Fibroblast of pulmonary artery (primary cell): ENCODE measurements at places on chromosomes 7 and 10.

DNA sequence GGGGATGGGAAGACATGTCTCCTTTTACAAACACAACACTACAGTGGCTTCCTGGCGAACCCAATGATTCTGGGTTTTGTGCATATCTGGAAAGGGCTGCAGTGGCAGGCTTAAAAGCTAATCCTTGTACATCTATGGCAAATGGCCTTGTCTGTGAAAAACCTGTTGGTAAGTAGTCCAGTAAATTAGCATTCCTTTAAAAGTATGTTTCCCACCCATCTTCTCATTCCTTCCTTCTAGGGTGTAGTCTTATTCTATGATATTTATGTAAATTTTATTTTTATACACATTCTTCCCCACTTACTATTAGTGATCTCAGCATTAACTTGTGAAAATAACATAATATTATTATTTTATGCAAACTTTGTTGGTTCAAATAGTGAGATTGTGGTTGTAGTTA, 206.9 kb downstream of the ATRNL1 start:
- no peak for DNase-seq

DNA sequence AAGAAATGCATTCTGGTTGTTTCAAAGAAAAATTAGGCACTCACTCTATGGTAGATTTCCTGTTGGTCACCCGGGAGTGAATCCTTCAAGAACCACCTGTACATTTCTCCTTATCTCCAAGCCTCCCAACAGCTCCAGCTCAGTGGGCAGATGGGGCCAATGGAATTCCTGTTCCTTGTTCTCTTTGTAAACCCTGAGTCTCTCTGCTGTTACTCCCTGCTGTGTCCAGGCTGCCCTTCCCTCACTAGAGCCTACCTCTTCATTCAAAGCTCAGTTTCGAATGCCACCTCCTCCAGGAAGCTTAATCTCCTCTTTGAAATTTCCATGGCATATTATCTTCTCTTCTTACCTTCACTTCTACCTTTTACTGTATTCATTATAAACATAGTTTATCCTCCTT, 3.5 kb upstream of the BMPER start:
- no peak for DNase-seq

- no peak for DNase-seq
Measured at GRCh38 chr10:75396631-75397495, 4.7 kb downstream of the ZNF503 start.

- DNase-seq, result no peak
Measured at GRCh38 chr7:51316262-51316665, 345 bp downstream of the COBL start.

GRCh38 chr7:50085344-50085743, 7.7 kb downstream of the ZPBP start:
- DNase-seq, result no peak

DNA sequence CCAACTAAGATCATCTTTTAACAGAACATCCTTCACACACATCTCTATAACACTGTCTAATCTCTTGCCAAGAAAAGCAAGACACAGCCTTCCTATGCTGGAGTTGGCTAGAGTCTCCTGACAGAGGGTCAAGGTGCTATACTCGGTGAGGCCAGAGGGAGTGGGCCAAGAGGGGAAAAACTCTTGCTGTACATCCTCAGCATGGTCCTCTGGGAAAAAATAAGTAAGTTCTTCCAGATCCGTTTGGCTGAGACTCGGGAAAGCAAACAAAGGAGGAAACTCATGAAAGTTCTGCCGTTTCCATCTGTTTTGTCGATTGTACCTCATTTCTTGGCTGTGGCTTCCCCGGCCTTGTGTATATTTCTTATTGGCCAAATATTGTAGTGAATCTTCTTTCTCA, 33.9 kb downstream of the VWDE start:
- no peak for DNase-seq

- DNase-seq, result no peak
Measured at GRCh38 chr7:40865441-40866233, 730.8 kb downstream of the SUGCT start.

- peak; percentile 28 for DNase-seq
Measured at GRCh38 chr10:35780970-35781642, 139.0 kb upstream of the FZD8 start.

GRCh38 chr7:159098811-159099655, 45.6 kb downstream of the VIPR2 start:
- DNase-seq, result no peak

DNA sequence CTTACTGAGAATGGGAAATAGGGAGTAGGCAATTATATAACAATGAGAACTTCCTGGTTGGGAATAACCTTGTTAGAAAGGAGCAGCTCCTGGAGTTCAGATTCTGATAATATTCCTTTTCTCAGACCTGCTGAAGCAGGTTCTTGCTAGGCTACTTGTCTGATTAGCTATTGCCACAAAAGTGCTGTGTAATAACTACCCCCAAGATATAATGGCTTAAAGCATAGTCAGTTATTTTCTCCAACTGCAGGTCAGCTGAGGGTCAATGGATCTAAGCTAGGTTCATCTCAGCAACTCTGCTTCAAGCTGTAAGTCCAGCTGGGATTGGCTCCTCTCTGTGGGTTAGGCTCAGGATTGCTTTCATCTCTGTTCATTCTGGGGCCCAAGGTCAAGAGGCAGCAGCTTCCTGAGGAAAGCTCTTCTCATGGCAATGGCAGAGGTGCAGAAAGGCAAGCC, 9.4 kb upstream of the CNOT4 start:
- no peak for DNase-seq

DNA sequence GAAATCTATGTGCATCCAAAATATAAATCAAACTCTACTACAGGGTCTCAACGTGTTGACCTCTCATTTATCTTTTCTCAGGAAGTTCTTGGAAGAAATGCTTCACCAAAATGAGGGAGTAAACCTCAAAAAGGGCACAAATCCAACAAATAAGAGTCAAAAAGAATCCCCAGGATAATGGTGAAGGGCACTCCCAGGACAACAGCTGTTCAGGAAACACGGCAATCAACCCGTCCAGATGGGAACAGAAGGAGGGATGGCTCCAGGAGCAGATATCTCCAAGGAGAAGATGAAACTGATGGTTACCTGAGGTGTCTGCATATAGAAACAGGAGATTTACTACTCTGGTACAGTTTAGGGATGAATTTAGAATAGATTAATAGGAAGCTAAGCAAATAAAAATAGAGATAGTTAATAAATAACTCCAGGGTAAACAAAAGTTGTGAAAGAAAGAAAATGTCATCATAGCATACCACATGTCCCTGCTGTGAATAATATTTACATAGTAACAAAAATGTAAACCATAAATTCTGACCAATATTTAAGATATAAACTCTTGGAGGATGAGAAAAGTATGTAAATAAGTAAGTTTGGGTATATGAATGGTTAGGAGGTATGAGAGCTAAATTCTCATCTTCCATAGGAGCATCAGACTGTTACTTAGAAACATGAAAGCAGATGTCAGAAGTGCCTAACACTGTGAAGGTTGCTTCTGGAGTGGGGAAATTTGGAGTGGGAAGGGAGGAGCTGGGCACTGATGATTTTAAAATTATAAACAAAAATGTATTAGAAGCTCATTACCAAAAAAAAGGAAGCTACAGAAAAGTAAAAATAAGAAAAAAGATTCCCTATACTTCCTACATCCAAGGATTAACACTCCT, 237.5 kb upstream of the HPS1 start:
- no peak for DNase-seq

DNA sequence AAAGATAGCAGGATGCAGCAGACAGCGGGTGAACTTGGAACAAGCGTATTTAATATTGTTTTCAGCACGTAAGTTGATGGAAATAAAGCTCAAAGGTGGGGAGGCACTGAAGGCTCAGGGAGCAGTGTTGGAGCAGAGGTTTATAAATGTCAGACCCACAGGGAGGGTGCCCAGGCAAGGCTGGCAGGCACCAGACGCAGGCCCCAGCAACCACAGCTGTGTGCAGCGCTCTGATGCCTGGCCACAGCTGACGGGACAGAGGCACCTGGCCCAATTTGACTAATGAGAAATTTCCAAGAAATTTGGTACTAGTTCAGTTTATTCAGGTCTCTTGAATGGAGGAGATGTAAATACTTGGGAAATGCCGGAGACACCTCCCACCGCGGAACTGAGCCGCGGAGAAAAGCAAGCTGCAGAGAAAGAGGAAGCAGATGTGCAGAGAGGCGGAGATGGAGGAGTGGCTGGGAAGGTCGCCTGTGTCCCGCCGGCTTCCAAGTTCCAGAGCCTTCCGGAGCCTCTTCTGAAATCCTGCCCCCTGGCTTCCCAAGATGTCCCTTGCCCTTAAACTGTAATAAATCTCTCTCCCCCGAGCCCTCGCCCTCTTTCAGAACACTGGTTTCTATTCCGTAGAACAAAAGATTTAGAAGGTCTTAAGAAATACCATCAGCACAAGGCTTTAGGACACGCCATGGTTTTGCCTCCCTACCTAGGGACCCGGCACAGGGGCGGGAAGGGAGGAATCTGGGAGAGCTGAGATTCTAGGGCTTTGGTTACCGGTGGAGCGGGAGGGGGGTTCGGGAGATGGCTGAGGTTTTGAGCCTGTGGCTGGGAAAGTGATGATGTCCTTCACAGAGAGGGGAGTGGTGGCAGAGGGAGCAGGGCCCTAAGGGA, 38.4 kb upstream of the PLXNA4 start:
- DNase-seq, result peak; percentile 20

DNA sequence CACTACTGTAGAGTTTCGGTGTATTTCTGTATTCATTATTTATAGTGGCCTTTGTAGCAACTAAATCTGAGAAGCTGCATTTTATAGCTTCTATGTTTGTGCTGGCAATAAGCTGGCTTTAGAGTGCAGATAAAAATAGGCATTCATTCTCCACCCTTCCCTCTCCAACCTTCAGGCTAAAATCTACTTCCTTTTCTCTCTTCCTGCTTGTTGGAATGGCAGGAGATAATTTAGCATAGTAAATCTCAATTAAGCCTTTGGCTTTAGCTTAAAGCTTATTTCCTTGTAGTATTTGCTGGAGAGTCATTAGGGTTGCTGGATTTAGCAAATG, 58.5 kb downstream of the CPVL start:
- DNase-seq, result no peak

GRCh38 chr7:150569245-150569955, 2.2 kb downstream of the GIMAP4 start:
- DNase-seq, result no peak

DNA sequence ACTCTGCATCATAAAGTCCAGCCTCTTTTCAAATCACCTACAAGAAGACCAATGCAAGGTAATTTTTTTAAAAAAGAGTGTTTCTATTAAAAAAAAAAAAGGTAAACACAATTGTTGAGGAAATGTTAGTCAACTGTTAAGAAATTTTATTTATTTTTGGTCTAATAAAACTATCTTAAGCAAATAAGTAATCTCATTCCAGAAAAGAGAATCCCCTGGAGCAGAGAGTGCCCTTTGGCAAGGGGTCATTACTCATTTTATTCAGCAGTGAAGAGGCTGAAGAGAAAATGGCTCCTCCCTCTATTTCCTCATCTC, 63.4 kb upstream of the GSDME start:
- DNase-seq, result peak; percentile 80

- no peak for DNase-seq
Measured at GRCh38 chr10:125213541-125214282, 53.3 kb upstream of the CTBP2 start.

- no peak for DNase-seq
Measured at GRCh38 chr10:34746094-34746493, 69.0 kb downstream of the PARD3 start.

- DNase-seq, result no peak
Measured at GRCh38 chr7:70504254-70504653, 627.7 kb upstream of the GALNT17 start.

GRCh38 chr7:27215356-27215755, 15.5 kb upstream of the HOXA13 start:
- no peak for DNase-seq

GRCh38 chr7:36005293-36005692, 147.8 kb upstream of the EEPD1 start:
- DNase-seq, result no peak

GRCh38 chr7:25953859-25954258, 198.1 kb upstream of the NFE2L3 start:
- DNase-seq, result no peak

- DNase-seq, result no peak
Measured at GRCh38 chr10:23457632-23458417, 18.9 kb downstream of the OTUD1 start.

GRCh38 chr10:113681533-113682470, 2.1 kb downstream of the CASP7 start:
- peak; percentile 6 for DNase-seq

DNA sequence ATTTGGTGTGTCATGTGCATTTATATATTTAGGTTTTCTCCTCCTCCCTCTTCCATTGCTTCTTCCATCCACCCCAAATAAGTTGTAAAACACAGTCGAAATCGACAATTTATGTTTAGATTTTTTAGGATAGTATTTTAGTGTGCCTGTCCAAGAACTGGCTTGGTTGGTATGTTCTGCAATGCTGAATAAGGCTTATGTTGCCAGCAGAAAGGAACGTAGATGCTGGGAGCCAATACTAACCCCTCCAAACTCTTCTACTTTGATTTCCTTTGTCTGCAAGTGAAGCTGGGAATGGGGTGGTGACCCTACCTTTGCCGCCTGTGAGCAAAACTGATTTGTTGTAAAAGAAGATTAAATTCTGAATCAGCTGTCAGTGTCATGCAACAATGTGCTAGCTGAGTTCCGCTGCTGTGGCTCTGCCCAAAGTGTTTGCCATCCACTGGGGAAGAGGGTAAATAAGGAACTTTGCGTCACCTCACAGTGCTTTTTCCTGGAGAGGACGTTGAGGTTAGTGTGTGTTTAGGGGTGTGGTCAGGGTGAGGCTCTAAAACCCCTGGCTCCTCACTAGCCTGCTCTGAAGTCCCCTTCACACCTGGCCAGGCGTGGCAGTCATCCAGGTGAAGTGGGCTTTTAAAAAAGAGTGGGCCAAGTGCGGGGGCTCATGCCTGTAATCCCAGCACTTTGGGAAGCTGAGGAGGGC, 44.4 kb downstream of the TACC2 start:
- no peak for DNase-seq

- DNase-seq, result no peak
Measured at GRCh38 chr7:113875224-113875623, 43.6 kb downstream of the PPP1R3A start.

- DNase-seq, result no peak
Measured at GRCh38 chr7:21020667-21021066, 234.0 kb upstream of the SP8 start.

- peak; percentile 66 for DNase-seq
Measured at GRCh38 chr7:112510001-112510742, 29.4 kb downstream of the LSMEM1 start.

DNA sequence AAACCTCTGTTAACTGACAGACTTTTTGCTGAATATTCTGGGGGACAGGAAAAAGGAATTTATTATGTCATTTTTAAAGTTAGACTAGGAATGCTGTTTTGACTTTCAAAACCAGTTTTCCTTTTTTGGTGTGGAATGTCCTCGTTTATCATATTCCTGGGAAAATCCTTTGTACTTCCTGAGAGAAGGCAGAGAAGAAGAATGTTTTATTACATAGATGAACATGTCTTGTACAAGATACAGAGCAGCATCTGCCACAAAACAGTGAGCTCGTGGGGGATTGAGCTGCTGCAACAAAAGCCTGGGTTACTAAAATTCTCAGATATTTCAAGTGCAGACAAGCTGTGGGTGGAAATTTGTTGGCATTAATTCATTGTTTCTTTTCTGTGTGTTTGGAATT, 20.2 kb downstream of the MCU start:
- peak; percentile 83 for DNase-seq

- DNase-seq, result no peak
Measured at GRCh38 chr7:108090791-108091460, 39.2 kb downstream of the LAMB4 start.
